HCT116 (cell line): ENCODE measurements at places on chromosomes 11 and 22.

GRCh38 chr11:22597062-22597461 lies 28.6 kb downstream of the FANCF start:
- no peak for DNase-seq

- no peak for DNase-seq
Measured at GRCh38 chr11:69496202-69496557, 14.7 kb downstream of the LINC01488 start.

GRCh38 chr11:64741375-64742086 lies 2.4 kb downstream of the RASGRP2 start:
- DNase-seq: no peak

DNA sequence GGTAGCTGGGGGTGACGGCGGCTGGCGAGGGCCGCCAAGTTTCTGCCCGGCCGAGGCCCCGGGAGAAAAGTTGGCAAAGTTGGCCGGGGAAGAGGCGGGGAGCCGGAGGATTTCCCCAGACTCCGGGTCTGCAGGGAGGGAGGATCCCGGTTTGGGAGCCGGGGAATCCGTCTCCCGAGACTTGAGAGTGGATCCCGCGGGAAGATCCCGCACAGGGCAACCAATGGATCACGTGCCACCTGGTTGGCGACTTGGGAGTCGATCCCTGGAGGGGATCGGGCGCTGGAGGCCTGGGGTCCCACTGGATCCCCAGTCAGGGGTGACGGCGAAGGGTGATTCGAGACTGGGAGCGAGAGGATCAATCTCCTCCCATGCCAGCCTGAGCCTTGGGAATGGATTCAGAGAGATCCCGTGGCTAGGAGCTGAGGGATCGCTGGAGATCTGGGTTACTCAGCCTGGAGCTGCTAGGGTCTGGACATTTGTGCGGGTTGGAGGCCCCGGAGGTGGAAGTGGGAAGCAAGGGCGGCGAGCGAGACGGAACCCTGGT lies 394 bp downstream of the KIAA1671 start:
- peak; percentile 31 for DNase-seq

DNA sequence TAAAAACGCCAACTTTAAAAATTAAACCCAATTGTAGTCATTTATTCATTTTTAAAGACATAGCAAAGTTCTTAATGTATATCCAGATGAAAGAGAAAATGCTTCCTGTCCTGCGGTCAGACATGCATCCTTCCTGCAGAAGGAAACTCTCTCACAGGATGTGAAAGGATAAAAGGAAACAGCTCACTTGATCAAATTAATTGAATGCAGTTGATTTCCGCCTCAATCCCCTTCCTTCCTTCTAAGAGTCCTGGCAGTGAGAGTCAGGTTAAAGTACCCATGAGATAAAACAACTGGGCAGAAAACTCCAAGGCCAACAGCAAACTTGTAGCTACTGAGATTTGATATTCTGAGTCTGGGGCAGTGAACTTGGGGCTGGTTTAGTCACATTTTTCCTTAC lies 38.5 kb downstream of the CWC15 start:
- DNase-seq: no peak

GRCh38 chr11:30717641-30718040 lies 131.5 kb upstream of the MPPED2 start:
- no peak for DNase-seq

- no peak for DNase-seq
Measured at GRCh38 chr11:118088531-118088930, 1.8 kb upstream of the SMIM35 start.

- no peak for DNase-seq
Measured at GRCh38 chr22:43642319-43643206, 169.5 kb downstream of the EFCAB6 start.

GRCh38 chr11:1088927-1089737 lies 14.5 kb downstream of the MUC2 start:
- DNase-seq: no peak

DNA sequence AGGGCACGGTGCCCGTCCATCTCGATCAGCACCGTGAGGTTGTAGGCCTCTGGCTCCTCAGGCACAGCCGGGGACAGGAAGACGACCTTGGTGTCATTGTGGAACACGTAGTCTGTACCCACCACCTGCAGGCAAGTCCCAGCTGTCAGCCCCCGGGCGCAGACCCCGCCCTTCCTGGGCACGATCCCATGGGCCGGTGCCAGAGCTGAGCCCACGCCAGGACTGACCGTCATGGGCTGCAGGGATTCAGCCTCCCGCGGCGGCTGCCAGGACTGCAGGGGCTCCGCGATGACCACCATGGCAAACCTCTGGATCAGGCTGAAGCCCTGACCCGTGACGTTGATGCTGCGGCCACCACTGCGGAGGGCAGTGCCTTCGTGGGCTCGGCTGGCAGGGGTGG lies 11.8 kb upstream of the MAPK11 start:
- DNase-seq: no peak

DNA sequence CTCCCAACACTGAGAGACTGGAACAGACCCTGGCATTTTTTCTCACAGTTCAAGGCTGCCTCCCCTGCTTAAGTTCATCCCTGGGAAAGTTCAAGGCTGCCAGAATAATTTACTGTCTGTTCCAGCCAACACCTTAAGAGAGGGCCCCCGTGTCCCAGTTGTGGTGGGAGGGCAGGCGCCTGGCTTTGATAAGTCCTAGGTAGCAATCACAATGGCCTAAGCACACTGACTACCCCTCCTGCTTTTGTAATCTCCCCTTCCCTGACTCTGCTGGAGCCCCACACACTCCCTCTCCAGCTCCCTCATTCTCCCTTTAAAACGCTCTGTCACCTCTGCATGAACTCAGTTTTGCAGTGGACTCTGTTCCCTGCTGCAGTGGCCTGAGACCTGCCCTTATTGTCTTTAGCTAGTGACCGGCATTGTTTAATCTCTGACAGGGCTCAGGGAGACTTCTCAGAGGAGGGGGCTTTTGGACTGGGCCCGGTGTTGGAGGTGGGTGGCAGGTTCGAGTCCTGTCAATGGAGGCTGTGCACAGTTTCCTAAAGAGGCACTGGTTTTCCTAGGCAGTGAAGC lies 507.2 kb downstream of the TBC1D22A start:
- no peak for DNase-seq

DNA sequence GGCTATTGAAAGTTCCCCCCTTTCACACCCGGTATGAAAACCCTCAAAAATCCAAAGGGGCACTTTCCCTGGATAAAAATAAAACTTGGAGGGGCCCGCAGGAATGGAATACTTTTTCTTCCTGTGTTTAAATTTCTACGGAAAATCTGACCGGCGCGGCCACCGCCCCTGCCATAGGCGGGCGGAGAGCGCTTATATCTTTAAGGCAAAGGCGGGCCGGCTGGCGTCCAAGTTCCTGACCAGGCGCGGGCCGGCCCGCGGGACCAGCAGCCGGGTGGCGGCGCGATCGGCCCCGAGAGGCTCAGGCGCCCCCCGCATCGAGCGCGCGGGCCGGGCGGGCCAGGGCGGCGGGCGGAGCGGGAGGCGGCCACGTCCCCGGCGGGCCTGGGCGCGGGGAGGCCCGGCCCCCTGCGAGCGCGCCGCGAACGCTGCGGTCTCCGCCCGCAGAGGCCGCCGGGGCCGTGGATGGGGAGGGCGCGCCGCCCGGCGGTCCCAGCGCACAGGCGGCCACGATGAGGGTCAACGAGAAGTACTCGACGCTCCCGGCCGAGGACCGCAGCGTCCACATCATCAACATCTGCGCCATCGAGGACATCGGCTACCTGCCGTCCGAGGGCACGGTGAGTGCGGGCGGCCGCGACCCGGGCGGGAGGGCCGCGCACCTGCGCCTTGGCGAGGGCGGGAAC lies at the start of gene ANO1:
TSS of gene ANO1 (plus strand) at position 223 of the 686 bp plus-strand sequence. CDS start at position 513, 290 bp downstream.
- DNase-seq: no peak

DNA sequence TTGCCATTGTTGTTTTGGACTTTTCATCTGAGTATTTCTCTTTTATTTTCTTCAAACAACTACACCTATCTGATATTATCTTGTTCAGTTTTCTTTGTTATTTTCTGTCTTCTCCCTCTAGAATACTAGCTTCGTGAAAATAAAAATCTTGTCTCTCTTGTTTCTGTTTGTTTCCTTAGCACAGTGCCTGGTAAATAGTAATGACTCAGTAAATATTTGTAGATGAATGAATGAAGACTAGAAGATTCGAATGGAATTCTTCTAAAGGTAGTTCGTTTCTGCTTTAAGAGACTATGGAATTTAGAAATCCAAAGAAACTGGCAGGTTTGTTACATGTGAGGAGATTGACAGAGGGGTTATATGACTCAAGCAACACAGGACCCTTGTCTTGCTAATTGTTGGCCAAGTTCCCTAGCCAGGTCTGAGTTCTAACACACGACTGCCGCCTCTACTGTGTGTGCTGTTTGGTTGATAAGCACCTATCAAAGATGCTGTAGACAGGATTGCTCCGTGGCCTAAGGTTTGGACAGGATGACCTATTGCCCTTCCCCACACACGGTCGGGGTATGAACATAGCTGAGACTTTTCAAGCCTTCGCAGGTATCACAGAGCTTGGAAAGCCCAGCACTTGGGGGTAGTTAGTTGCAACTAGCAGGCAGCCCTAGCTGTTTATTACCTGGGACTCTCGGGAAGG lies 831 bp upstream of the TMEM135 start:
- no peak for DNase-seq

DNA sequence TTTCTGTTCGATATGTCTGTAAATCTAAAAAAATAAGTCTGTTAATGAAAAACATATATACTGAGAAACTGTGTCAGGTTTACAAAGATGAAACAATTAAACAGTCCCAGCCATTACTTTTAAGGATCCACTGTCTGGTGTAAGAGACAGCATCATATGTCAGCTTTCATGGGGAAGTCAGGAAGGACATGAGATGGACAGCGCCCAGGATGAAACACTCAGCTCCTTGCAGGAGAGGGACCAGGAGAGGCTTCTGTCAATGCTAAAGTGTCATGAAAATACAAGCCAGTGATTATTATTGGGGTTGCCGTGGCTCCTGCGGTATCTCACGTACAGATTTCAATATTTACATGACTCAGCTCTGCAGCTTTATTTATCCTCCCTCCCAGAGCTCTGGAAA lies 1524.6 kb downstream of the TBC1D22A start:
- no peak for DNase-seq

DNA sequence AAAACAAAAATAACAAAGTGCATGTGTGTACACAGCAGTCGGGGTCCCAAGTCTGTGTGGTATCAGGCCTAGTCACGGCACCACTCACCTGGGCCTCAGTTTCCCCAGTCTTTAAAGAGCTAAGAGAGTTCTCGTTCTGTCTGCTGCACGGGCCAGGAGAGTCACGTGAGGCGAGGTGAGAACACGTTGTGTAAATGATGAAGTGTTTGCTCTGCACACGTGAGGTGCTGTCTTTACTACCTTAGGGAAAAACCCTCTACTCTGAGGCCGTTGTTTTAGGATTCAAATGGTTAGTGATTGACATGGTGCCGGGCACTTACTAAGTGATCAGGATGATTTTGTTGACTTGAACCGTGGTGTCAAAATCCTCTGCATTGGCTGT lies 86.5 kb upstream of the PPARA start:
- no peak for DNase-seq

DNA sequence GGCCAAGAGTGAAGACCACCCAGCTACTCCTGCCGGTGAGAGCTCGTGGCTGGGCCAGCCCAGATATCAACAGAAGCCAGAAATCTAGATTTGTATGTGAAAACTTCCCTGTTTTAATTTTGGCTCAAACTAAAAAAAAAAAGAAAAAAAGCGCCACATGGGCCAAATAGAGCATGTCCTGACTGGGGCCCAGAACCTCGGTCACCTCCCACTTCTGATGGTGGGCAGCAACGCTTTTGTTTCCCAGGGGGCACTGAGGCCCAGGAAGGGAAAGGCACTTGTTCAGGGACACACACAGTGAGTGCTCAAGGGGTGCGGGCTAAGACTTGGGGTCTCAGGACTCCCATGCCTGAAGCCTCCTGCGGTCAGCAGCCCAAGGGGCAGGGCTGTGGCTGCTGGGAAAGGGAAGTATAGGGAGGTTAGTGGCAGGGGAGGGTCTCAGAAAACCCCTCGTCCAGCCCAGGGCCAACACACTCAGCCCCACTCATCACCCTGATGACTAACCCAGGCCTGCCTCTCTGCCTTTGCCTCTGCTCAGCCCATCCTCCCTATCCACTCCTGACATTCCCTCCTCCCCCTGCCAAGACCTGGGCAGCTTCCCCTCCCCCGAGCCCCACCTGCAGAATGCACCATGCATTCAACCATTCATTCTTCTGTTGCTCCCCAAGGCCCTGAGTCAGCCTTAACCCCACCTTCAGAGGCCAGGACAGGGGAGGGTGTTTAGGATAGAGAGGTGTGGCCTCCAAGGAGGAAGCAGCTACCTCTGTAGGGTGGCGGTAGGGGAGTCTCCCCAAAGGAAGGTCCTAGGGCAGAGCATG lies 30.0 kb upstream of the TCF20 start:
- no peak for DNase-seq

DNA sequence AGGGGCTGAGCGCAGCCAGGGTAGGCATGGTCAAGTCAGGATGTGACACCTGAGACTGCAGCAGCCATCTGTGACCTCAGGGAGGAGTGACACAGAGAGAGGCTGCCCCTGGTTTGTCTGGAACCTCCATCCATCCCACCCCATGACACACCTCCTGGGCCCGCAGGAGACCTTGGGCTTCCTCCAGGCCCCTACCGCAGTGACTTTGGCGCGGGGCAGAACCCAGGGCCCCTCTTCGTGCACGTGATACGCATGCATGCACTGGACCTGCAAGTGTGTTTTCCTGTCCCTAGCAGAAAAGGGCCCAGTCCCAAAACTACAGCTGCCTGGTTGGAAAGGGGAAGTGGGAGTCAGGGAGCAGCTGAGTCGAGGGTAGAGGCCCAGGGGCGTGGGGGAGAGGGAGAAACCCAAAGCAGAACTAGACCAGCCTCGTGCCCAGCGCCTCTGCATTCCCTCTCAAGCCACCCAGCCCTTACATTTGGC lies 7.9 kb upstream of the CYTH4 start:
- DNase-seq: no peak

- no peak for DNase-seq
Measured at GRCh38 chr11:131762346-131763110, 392.1 kb downstream of the NTM start.

DNA sequence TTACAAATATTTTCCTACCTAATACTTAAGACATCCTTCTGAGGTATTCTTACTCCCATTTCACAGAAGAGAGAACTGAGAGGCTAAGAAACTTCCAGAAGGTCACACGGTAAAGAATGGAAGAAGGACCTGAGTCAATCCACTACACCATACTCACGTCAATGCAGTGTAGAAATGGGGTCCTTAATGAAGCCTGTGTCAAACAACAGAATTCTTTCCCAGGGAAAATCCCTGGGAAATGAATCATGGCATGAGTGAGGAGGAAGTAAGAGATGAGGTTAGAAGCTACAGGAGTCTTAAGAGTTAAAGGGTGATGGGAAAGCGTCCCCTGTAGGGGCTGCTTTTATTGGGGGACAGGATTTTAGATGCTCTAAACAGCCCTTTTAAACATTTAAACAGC lies 147.9 kb downstream of the C11orf91 start:
- no peak for DNase-seq

DNA sequence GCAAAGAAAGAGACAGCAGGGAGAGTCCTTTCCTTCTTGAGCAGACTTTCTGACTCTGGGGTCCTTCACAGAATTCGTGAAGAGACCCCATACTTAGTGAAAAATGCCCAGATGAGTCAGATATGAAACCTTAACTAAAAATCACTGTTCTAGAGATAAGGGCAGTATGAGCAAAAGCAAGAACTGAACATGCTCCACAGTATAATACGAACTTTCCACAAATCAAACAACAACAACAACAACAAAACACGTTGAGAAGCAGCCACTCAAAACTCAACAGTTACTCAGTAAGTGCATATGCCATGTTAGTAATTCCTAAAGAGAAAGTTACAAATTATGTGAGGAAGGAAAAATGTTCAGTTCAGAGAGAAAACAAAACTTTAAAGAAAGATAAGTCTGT lies 44.3 kb downstream of the PITPNB start:
- no peak for DNase-seq
